ENCODE measurements at places on chromosomes 1 and 21.
A peak's percentile ranks its signal among the peaks of the same experiment; 100 is the strongest.

DNA sequence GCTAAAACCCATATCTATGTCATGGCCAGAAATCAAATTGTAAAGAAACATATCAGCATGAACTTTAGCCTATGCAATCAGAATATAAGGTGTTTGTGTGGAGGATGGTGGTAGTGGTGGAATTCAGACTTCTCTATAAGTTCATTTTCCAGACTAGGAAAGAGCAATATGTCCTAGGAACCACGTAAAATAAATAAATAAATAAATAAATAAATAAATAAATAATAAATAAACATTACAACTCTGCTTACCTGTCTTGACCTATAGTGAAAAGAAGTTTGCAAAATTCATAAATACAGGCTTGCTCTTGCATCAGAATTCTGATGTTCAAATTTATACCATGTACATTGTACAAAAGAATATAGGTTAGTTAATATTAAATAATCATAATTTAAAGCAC lies 1382.6 kb upstream of the ADGRL2 start:
- no peak for DNase-seq

DNA sequence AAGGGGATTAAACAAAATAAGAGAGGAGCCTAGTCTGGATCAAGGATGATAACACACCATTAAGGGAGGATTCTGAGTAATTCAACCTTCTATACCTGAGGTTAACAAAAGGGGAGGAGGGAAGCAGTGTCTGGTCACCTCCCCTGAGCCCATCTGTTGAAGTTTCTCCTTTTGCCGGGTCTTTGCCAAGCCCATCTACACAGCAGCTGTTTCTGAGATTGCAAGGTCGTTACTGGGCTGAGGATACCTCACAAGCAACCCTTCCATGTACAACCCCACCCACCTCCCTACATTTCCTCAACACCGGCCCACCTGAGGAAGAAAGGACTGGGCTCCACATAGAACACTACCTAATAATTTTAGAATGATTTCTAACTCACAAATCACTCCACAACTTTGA lies 26.3 kb downstream of the LRRC52 start:
- no peak for DNase-seq

- DNase-seq: peak; percentile 81
Observed at GRCh38 chr1:173190101-173190936, 16.8 kb downstream of the TNFSF4 start.

DNA sequence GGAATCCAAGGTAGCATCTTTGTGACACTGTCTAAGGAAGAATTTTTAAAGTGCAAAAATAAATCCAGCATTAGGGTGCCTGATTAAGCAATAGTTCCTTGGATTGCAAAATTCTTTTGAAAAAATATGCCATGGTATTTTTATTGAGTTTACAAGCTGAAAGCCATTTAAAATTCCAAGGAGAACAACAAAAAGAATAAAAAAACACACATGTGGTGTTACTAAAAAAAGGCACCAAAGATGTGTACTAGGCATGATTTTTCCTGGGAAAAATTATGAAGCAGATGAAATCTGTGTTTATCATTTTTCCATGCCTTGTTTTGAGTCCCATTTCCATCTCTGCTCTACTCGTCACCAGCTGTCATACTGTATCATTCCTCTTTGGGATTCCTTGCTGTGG lies 157.0 kb upstream of the ZNHIT6 start:
- no peak for DNase-seq

GRCh38 chr1:205442051-205442725 lies 13.7 kb downstream of the BLACAT1 start:
- no peak for DNase-seq

DNA sequence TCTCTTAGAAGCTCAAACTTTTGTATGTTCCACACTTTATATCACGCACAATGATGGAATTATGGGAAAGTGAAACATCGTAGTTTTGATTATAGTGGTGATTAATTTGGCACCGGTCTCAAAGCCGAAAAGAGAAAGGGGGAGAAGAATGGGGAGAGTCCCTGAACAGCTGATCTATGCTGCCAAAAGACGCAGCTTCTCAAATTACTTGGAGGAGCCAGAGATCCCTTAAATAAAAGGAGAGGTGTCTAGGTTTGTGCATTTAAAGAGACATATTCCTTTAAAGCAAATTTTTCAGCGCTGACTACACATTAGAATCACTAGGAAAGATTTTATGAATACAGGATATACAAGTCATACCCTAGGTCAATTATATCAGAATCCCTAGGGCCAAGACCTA lies 599.6 kb upstream of the ADAMTS5 start:
- DNase-seq: no peak

DNA sequence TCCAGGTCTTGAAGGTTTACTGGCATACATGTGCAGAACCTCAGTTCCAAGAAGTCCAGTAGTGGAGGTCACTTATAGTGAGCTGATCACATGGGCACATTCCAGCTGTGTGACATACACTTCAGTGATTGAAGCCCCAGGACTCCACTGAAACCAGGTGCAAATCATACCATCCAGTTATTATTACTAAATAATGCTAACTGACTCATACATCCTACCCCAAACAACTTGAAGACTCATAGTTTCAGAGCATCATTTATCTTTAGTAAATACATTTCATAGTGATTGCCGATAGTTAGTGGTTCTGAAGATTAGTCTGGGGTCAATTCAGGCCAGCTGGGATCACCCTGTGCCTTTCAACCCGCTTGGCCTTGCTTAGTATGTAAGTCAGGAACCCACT lies 137.9 kb upstream of the UBE2U start:
- DNase-seq: no peak

DNA sequence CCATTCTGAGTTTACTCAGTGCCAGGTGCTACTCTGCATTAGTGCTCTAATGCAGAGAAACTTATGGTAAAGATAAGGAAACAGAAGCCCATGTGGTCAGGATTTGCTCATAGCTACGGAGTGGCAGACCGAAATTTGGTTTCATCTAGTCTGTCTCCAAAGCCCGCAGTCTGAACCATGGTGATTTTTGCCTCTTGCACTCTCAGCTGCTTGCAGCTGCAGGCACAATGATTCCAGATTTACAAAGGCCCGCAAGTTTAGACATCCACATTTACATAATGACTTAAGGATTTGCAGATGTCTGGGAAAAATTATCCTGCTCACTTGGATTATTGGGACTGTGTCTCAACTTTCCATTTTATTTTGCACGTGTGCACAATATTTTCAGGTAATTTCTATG lies 161.3 kb upstream of the KCNJ6 start:
- DNase-seq: no peak

DNA sequence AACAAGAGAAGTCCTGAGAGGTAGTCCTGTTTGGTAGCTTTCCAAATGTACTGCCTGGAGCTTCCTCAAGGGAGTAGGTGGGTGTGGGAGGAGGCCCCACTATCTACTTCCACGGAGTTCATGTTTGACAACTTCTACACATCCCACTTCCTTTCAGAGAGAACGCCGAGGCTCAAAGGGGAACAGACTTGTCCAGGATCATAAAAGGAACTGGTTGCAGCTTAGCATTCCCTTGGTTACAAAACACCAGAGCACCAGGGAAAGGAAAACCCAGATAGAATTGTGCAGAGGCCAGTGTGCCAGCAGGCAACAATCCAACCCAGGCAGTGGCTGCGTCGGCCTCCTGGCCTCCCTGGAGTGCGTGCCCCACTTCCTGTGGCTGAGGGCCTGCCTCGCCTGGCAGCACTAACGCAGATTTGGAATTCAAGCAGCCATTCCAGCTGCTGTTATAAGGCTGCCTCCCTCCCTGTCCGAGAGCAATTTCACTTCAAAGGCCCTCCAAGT lies 4.2 kb upstream of the RAP1GAP start:
- DNase-seq: no peak

GRCh38 chr1:39507230-39507928 lies 15.9 kb downstream of the BMP8A start:
- DNase-seq: no peak

GRCh38 chr1:63810936-63811469 lies 37.2 kb downstream of the ROR1 start:
- DNase-seq: no peak

GRCh38 chr1:241219449-241219848 lies 137.6 kb downstream of the RGS7 start:
- DNase-seq: no peak

- no peak for DNase-seq
Observed at GRCh38 chr1:20276485-20277159, 14.1 kb upstream of the VWA5B1 start.

- DNase-seq: no peak
Observed at GRCh38 chr21:31284797-31285397, 59.2 kb downstream of the TIAM1 start.

DNA sequence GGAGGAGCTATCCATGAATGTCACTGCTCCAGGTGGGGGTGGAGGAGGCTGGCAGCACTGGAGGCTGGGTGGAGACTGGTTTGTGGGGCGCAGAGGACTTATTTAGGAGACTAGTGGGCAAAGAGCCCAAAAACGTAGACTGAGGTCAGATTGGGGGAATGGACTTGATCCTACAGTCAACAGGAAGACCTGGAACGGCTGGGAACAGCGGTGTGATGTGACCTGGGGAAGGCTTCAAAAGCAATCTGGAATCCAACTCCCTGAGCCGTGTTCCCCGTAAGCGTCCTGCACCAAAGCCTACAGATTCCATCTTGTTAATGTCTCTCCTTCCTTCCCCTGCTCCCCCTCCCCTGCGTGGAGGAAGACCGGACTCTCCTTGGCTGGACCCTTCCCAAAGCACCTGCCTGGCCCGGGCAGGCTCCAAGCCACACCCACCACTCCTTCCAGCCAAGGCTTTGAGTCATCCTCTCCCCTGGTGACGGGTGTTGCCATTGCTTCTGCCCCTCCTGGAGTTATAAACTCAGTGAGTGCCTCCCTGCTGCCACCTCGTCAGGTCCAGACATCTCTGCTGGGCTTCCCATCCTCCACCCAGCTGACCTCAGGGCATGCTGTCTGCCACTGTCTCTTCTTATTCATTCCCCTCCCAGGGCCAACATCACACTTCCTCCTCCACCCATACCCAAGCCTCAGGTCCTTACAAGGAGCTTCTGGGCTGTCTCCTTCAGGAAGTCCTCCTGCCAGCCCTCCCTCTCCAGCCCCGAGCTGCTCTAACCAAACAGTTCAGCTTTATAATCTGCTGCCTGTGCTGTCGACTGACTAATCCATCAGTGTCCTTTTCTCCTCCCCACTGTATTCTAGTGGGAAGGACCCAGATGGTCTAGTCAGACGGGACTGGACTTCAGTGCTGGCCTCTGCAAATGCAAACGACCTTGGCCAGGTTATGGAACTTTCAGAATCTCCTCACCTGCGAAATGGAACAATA lies 1.6 kb upstream of the CLSTN1 start:
- peak; percentile 98 for DNase-seq

GRCh38 chr1:20787840-20788795 lies 1.0 kb upstream of the HP1BP3 start:
- no peak for DNase-seq

GRCh38 chr1:2323451-2323974 lies 67.8 kb downstream of the MORN1 start:
- DNase-seq: no peak

- DNase-seq: no peak
Observed at GRCh38 chr1:107244709-107245500, 104.1 kb downstream of the NTNG1 start.

GRCh38 chr1:53862507-53862906 lies 24.4 kb upstream of the NDC1 start:
- no peak for DNase-seq

DNA sequence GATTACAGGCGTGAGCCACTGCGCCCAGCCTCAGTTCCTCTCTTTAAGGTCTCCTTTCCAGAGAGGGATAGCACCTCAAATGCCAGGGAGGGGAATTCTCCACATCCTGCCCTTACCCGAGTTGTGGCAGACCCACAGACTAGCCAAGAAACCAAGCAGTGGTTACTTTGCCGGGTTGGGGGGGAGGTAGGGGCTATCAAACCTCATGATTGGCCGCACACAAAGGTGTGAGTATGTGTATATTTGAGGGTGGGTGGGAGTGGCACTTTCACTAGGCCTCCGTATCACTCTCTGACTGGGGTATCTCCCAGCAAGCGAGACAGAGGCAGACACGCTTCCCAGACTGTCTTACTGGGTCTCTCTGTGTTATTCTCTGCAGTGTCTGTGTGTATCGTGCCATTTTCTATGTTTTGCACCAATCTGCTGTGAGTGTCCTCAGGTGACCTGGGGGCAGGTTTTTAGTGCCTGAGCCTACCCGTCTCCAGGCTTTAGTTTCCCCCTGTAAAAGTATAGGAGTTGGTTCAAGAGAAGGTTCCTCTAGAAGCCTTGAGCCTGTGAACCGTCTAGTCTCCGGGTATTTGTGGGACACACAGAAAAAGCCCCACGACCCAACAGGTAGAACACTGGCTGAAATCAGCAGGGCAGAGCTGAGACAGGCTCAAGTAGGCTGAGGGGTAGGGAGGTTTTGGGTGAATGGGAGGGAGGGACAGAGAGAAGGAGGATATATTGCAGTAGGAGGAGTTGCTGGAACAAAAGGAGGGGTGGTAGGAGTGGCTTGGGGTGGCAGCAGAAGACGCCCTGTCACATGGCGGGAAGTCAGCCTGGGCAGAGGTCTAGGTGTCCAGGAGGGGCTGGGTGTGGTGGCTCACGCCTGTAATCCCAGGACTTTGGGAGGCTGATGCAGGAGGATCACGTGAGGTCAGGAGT lies 10.3 kb downstream of the LMNA start:
- no peak for DNase-seq

GRCh38 chr1:234205966-234206365 lies 167.3 kb upstream of the COA6 start:
- no peak for DNase-seq

GRCh38 chr21:31524140-31524539 lies 135.4 kb upstream of the SOD1 start:
- DNase-seq: no peak

DNA sequence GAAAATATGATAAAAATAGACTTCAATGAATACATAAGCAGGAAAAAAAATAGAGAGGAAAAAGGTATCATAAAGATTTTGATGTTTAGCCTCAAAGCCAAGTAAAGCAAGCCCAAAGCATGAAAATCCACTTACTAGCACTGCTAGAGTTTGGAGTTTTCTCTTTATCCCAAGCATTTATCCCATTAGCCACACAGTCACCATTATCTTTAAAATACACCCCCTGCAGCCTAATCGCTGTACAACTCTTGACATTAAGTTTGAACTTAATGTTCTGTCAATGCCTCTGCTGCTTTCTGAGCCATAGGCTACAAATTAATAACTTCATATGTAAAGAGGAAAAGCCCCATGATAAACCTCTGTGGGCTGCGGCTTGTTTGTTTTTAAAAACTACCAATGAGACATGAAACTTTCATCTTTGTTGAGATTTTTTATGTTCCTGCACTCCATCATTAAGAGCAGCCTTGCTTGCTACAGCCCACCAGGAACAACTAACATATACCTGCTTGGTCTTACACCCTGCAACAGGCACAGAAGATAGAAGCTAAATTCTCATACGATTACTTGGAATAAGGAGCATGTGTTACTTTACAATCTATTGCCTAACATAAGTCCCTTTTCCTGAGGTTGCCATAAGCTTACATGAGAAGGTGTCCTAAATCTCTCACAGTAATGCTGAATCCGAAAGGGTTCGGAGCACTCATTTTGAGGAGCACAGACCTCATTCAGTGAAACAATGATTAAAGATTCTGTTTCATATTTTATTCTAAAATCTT lies 202.4 kb downstream of the SMYD3 start:
- DNase-seq: no peak

DNA sequence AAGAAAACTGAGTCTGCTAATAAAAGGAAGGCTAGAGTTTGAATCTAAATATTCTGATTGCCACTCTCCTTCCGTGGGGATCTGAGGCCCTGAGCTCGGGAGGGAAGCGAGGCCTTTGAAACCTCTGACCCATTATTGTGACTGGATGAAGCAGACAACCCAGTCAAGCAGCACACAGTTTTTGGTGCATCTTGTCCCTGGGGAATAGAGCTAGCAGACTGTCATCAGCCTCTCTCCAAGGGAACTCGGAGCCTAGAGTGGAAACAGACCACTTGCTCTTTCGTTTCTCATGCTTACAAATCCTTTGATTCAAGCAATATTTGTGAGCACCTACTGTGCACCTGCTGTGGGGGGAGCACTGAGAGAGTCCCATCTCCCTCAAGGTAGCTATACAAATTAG lies 133.2 kb upstream of the KLHDC7A start:
- no peak for DNase-seq

All from LNCaP clone FGC (cell line).